ENCODE measurements at places on chromosomes 7 and 10. TPM values are rescaled to one million over a fixed set of nuclear protein-coding genes. Genes with fewer than 3 reads are reported as not detected.

DNA sequence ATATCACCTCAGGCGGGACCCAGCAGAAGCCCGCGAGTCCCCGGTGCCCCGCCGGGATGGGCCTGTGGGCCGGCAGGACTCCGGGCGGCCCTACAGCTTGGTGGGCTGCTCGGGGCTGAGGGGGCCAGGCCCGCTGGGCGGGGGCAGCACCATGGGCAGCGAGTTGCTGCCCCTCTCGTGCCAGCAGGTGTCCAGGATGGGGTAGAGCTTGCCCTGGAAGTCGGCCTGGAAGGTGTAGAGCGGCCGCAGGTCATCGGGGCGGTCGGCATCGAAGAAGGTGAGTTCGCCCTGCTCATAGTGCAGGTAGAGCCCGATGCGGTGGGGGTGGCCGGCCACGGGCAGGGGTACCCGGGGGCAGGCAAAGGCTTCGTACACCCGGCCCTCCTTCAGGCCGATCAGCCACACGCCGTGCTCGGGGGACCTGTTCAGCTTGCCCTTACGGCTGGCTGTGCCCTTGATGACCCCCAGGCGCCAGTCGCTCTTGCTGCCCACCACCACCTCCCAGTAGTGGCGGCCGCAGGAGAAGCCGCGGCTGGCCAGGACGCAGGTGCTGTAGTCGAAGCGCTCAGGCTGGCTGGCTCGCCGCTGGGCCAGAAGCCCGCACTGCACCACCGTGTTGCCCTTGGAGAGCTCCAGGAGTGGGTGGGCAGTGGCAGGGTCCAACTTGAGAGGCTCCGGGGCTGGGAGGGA lies 4.3 kb upstream of the NSUN5 start:
- H3K27ac ChIP-seq = no peak overlapping the region
- no peaks in the 10 kb centered on the region for H3K27me3 ChIP-seq
- peaks cover 9% of the 10 kb centered on the region for H3K4me1 ChIP-seq
- H3K4me3 ChIP-seq = no peak overlapping the region

DNA sequence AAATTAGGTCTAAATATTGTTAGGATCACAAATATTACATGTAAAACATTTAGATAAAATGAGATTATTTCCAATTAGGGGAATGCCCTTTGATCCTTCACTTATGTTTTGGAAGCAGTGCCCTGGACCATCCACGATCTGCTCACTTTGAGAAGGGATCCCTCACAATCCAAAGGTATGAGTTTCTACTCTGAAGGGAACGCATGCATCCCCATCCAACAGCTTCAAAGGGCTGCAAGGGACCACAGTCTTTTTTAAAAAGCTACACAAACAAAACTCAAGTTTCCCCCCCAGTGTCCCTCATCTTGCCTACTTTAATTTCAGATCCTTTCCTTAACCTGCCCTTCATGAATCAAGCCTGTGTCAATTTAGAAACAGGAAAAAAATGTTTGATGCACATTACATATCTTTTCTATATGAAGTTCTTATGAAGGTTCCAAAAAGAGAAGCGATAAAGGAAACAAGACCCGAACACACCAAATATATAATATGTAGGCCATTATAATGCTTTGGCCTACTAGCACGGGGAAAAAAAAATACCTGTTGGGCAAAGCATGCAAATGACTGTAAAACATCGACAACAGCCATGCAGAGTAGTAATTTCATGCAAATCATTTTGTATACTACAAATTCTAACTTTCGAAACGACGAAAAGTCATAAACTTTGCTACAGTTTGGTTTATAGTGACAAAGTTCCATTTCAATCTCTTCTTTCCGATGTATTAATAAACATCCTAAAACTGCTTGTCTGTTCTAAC lies 2.0 kb downstream of the EIF3A start:
- H3K36me3 ChIP-seq = peaks cover 21% of the 10 kb centered on the region
- no peaks in the 10 kb centered on the region for H3K27me3 ChIP-seq
- peak overlapping the region; percentile 92 for H3K27ac ChIP-seq
- peak overlapping the region; percentile 92 for H3K4me3 ChIP-seq
- no peak for DNase-seq

DNA sequence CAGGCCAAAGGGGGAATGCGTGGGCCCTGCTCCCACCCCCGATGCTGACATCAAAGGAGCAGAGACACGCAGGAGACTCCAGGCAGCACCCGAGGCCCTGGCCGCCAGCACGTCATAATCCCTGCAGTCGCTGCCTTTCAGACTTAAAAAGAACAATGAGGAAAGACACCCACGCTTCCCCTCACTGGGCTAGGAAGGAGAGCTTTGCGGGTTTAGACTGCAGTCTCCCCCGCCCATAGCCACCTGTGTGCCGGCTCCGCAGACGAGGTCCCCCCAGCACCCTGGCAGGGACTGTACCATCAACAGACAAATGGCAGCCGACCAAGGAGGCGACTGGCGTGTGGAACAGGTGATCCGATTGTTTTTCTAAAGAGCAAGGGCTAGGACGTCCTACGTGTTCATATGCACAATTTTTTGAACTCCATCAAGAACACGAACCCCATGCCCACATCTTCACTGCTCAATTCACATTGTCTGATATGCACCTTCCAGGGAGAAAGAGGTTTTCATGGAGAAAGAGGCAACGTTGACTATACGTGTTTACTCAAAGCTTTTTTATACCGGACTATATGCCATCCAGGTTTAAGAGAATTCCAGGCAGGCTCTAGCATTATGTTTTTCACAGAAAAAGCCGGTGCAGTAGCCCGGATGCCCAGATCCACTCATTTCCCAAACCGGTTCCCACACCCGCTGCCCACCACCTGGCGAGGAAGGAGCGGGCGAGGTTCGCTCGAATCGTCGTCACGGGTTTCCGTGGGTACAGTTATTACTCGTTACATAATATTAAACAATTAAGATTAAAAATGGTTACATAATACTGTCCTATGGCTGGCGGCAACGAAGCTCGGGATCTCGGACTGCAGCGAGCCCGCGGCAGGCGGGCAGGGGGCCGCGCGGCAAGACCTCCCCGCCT lies 1.1 kb downstream of the GRB10 start:
- peak overlapping the region; percentile 36 for H3K4me3 ChIP-seq
- H3K27ac ChIP-seq = no peak overlapping the region
- H3K4me1 ChIP-seq = peaks cover 7% of the 10 kb centered on the region
- no peak for DNase-seq
- H3K36me3 ChIP-seq = no peaks in the 10 kb centered on the region
- H3K27me3 ChIP-seq = peaks cover 48% of the 10 kb centered on the region

C10orf62 gene
- total RNA-seq = not detected

GRCh38 chr7:5437987-5438386 lies 14.4 kb upstream of the TNRC18 start:
- no peaks in the 10 kb centered on the region for H3K36me3 ChIP-seq
- DNase-seq = no peak
- peaks cover 6% of the 10 kb centered on the region for H3K27me3 ChIP-seq

DNA sequence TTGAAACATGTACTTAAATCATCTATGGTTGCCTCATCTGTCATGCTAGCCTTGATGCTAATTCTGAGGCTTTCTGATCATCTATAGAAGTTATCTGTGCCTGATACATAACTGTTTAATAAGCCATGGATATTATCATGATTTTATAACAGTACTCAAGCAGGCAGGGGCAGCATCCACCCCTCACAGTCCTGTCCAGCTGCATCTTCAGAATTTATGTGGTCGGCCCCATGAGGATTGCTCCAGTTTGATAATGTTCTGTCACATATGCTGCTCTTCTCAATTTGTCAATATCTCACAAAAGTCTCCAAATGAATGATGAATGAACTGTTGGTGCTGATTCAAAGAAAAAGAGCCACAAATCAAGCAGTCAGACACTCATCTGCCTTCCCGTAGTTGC lies 335.1 kb upstream of the POM121L12 start:
- no peaks in the 10 kb centered on the region for H3K27me3 ChIP-seq
- DNase-seq = no peak
- no peak overlapping the region for H3K27ac ChIP-seq
- H3K36me3 ChIP-seq = no peaks in the 10 kb centered on the region
- no peaks in the 10 kb centered on the region for H3K4me1 ChIP-seq

- no peaks in the 10 kb centered on the region for H3K27me3 ChIP-seq
- no peak overlapping the region for H3K27ac ChIP-seq
- no peaks in the 10 kb centered on the region for H3K36me3 ChIP-seq
- DNase-seq = no peak
- peaks cover 7% of the 10 kb centered on the region for H3K4me1 ChIP-seq
Measured at GRCh38 chr7:140390466-140391190, 7.7 kb downstream of the SLC37A3 start.

DNA sequence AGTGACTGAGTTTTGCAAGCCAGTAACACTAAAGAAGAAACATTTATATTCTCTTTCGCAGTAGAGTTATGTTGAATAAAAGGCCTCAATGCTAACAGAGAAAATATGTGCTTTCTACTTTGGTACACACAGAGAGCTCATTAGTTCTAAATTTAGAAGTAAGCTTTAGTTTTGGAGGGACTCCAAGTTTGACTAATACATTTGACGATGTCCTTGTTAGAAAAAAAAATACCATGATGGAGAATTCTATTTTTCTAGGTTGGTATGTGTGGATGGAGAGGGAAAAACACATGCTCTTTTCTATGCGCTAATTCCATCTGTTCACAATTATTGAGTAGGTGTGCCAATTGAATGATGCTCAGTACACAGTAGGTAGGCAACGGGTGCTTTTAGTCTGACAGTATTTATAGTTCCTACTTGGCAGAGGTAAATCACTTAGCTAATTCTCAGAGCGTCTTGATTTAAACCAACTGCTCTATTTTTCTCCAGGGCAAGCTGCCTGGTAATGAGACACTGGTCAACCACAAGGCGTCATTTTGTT lies 327.2 kb upstream of the AKR1E2 start:
- H3K27me3 ChIP-seq = no peaks in the 10 kb centered on the region
- no peaks in the 10 kb centered on the region for H3K4me1 ChIP-seq
- DNase-seq = no peak
- H3K36me3 ChIP-seq = no peaks in the 10 kb centered on the region
- H3K4me3 ChIP-seq = no peak overlapping the region

LHFPL3 gene
- total RNA-seq = 0.14 TPM

DNA sequence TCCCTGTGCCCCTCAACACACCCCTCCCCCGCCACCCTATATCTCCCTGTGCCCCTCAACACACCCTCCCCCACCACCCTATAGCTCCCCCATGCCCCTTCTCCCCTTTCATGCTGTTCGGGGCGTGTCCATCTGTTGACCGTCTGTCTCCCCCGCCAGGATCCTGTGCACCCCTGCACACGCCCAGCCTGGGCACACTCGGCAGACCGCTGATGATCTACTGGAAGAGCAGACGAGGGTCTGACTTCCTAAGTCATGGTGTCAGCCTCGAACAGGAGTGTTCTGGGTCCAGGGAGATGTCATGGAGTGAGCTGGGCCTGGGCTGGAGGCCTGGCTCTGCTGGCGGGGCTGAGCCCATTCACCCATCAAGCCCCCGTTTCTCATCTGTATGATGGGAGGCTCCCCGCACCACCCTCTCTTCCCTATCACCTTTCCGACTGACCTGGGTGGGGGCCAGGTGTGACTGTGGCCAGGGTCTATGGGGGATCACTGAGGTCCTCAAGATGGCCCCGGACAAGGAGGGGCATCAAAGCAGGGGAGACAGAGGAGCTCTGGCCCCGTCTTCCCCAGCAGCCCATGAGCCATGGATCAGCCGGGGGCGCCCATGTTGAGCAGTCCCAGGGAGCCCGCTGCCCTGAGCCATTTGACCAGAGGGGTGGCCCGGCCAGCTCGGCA lies 48.3 kb downstream of the PDGFA start:
- no peaks in the 10 kb centered on the region for H3K27me3 ChIP-seq
- H3K27ac ChIP-seq = peak overlapping the region; percentile 79

- H3K4me1 ChIP-seq = no peaks in the 10 kb centered on the region
- H3K36me3 ChIP-seq = no peaks in the 10 kb centered on the region
- no peaks in the 10 kb centered on the region for H3K27me3 ChIP-seq
- no peak overlapping the region for H3K4me3 ChIP-seq
- H3K27ac ChIP-seq = no peak overlapping the region
- no peak for DNase-seq
Measured at GRCh38 chr10:88689366-88689765, 16.7 kb upstream of the LIPK start.

RBP3 gene
- total RNA-seq = 0.05 TPM

DNA sequence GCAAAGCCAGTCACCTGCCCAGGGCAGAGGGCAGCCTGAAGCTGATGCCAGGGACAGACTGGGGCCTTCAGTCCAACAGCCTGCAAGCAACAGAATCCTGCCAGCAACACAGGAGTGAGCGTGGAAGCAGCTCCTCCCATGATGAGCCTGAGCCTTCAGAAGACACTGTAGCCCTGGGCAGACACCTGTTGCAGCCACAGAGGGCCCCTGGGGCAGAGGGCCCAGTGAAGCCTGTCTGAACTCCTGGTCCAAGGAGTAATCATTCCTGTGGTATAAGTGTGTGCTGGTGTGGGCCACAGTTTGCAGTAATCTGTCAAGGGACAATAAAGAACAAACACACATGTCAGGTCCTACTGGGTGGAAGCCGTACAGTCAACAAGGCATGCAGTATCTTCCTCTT lies 2.9 kb upstream of the PFKP start:
- no peak overlapping the region for H3K4me3 ChIP-seq
- peaks cover 18% of the 10 kb centered on the region for H3K27me3 ChIP-seq
- no peaks in the 10 kb centered on the region for H3K4me1 ChIP-seq
- no peak overlapping the region for H3K27ac ChIP-seq
- DNase-seq = no peak
- H3K36me3 ChIP-seq = no peaks in the 10 kb centered on the region

- no peaks in the 10 kb centered on the region for H3K4me1 ChIP-seq
- no peaks in the 10 kb centered on the region for H3K27me3 ChIP-seq
- no peak for DNase-seq
- H3K4me3 ChIP-seq = no peak overlapping the region
- H3K36me3 ChIP-seq = peaks cover 15% of the 10 kb centered on the region
Measured at GRCh38 chr10:101940916-101941315, 97.3 kb upstream of the KCNIP2 start.

- H3K36me3 ChIP-seq = no peaks in the 10 kb centered on the region
- H3K4me1 ChIP-seq = peaks cover 33% of the 10 kb centered on the region
Measured at GRCh38 chr7:132652507-132652906, 76.2 kb upstream of the PLXNA4 start.

- H3K36me3 ChIP-seq = no peaks in the 10 kb centered on the region
- no peaks in the 10 kb centered on the region for H3K27me3 ChIP-seq
- DNase-seq = peak; percentile 4
- no peaks in the 10 kb centered on the region for H3K4me1 ChIP-seq
- H3K4me3 ChIP-seq = no peak overlapping the region
Measured at GRCh38 chr7:42831718-42832522, 80.0 kb downstream of the C7orf25 start.

DNA sequence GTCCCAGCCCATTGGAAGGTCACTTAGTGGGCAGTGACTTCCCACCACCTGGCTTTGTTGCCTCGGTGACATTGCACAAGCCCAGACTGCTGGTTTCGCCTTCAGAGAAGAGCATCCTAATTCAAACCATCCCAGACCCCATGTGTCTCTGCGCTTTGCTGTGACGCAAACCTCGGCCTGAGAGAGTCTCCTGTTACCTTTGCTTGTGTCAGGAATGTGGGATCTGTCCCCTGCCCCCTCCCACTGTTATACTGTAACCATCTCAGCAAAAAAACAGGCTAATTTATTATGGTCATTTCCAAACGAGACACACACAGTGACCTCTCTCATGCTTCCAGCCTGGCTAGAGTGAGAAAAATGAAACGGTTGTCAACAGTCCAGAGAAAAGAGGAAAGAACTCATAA lies 25.0 kb upstream of the AQP1 start:
- H3K4me3 ChIP-seq = no peak overlapping the region
- H3K36me3 ChIP-seq = no peaks in the 10 kb centered on the region
- no peaks in the 10 kb centered on the region for H3K27me3 ChIP-seq
- H3K4me1 ChIP-seq = no peaks in the 10 kb centered on the region
- H3K27ac ChIP-seq = no peak overlapping the region
- no peak for DNase-seq
